ENCODE measurements at places on chromosomes 12 and 14.
A peak's percentile ranks its signal among the peaks of the same experiment; 100 is the strongest.

DNA sequence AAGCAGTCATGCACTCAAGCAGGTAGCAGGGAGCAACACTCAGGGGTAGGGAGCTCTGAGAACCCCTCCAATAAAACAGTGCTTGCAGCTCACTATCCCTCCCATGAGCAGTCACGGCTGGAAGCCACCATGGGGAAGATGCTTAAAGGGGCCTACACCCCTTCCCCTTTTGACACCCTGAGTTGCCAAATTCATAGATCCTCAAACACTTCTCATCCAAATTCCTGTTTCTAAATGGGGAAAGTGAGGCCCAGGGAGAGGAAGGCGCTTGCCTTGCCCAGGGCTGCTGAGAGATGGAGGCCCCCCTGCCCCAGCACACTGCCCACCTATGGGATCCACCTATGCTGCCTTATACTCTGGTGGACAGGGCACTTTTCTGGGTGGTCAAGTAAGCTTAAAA lies 7.2 kb upstream of the ENDOU start:
- DNase-seq, result no peak

GRCh38 chr14:80172375-80173051 lies 38.8 kb downstream of the DIO2 start:
- DNase-seq, result no peak

DNA sequence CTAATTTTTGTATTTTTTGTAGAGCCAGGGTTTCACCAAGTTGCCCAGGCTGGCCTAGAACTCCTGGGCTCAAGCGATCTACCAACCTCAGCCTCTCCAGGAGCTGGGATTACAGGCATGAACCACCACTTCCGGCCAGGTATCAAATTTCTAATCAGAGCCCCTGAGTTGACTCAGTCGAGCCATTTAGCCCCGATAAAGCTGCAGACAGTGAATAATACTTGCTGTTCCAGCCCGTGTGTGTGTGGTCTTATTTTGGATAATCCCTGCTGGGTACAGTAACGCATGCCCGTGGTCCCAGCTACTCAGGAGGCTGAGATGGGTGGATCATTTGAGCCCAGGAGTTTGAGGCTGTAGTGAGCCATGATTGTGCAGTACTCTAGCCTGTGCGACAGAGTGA lies 57.0 kb downstream of the TEAD4 start:
- DNase-seq, result no peak

DNA sequence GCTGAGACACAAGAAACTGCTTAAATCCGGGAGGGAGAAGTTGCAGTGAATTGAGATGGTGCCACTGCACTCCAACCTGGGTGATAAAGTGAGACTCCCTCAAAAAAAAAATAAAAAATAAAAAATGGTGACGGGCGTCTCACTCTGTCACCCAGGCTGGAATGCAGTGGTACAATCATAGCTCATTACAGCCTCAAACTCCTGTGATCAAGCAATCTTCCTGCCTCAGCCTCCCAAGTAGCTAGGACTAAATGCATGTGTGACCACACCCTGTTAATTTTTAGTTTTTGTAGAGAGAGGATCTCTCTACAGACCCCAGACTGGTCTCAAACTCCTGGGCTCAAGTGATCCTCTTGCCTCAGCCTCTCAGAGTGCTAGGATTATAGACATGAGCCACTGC lies 9.1 kb downstream of the SNX6 start:
- DNase-seq, result no peak

DNA sequence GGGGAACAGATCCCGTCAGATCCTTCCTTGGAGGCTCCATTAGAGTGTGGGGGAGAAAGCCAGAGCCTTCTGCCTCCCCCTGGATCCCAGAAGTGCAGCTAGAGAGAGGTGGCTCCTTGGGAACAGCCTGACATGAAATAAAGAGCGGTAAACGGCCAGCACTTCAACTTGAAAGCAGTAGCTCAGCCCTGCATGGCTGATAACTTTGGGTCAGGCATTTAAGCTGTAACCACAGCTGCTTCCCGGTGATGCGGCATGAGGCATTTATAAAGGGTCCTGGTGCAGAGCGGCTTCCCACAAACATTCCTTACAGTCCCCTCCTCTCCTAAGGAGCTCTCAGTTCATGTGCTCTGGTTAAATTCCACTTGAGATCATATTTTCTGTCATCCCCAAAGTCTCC lies 960.3 kb downstream of the VRK1 start:
- no peak for DNase-seq

- DNase-seq, result no peak
These were observed 56.4 kb downstream of the GLT1D1 start for GRCh38 chr12:128909653-128910052.

DNA sequence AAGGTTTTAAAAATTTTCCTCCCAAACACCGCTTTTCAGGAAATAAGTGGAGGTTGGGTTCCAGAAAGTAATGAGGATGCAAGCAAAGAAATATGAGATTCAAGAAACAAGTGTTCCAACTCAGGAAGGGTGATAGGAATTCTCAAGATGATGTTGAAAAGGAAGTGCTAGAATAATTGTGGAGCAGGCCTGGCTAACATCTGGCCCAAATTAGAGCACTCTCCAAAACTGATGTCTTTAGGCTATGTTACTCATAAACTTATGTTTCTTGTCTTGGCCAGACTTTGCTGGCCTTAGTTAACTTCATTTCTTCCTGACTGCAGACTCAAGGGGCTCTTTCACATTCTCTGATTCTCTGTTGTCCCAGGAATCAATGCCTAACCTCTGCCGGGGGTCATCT lies 116.3 kb downstream of the TMTC3 start:
- no peak for DNase-seq

DNA sequence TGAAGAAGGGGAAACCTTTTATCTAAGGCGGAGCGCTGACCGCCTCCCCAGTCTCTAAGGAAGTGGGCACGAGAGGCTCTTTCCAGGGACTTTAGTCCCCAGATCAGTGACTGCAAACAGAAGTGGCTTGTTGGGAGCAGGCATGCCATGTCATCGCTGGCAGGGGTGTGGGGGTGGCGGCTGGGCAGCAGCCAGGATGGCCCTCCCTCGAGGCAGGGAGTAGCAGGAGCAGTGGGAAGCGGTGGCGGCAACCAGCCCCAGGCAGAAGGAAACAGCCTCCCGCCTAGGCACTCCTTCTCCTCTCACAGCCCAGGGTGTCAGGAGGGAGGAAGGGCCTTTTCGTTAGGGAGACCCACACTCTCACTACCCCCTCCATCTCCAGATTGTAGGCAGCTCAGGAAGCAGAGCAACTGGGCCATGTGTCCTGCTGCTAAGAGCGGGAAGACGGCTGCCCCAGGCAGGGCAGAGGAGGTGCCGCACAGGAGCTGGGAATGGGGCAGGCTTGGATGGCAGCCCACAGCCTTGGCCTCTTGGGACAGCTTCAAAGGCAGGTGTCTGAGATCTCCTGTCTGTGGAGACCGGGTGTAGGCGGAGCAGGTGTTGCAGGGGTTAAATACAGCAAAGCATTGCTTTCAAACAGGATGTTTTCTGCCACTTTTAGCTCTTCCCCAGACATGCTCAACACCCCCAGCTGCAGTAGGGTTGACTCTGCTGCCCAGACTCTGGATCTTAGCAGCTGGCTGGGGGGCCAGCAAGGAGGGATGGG lies 21.8 kb downstream of the VDR start:
- peak; percentile 28 for DNase-seq

DNA sequence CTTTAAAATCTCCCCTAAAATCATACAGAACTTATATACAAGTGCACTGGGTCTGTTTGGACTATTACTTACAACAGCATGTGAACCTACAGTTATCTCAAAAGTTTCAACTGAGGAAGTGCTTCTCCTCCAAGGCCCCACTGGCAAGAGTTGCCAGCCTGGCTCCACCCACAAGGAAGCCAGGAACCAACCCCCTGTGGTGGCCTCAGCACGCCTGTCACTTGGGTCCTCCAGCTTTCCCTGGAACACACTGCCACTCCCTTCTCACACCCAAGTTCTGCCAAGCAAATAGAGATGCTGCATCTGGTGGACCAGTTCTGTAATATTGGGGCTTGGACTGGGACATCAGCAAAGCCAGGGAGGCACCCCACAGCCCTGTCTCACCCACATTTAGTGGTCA lies 115.4 kb downstream of the GCH1 start:
- no peak for DNase-seq

DNA sequence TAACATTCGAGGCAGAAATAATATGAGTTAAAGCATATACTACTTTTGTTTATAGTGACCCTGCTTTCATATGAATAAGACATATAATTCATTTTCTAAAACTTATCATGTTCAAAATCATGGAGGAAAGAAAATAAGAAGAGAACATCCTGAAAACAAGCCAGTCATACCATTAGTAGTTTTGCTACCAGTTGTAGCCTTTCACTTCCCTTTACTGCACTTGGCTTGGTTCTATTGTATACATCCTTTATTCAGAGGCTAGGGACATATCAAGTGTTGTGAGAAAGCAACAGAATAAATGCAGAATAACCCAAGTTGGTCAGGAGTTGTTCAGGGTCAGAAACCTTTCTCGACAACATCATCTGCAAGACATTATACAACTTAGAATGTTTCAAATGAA lies 598.7 kb downstream of the SOX5 start:
- no peak for DNase-seq

GRCh38 chr12:46413368-46413767 lies 40.8 kb upstream of the SLC38A2 start:
- no peak for DNase-seq

- DNase-seq, result no peak
These were observed 104.2 kb downstream of the C12orf50 start for GRCh38 chr12:87925021-87925420.

- no peak for DNase-seq
These were observed 834 bp downstream of the RASSF8 start for GRCh38 chr12:25959071-25959961.

DNA sequence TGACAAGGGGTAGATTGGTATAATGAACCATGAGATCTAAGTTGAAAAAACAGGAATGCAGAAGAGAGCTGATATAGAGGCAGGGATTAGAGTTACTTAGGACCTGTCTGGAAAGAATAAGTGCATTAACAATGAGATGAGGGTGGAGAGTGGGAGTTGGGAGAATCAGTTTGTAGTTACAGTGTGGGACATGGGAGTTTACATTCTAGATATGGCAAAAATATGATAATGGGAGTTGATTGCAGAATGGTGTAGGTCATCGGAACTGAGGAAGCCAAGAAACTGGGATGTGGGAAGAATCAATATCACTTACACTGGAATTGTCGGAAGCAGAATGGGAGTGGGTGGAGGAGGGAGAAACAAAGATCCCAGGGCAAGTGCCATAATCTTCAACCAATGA lies 301.1 kb upstream of the NPAS3 start:
- no peak for DNase-seq

- no peak for DNase-seq
These were observed 5.8 kb downstream of the NR4A1 start for GRCh38 chr12:52056801-52057637.

DNA sequence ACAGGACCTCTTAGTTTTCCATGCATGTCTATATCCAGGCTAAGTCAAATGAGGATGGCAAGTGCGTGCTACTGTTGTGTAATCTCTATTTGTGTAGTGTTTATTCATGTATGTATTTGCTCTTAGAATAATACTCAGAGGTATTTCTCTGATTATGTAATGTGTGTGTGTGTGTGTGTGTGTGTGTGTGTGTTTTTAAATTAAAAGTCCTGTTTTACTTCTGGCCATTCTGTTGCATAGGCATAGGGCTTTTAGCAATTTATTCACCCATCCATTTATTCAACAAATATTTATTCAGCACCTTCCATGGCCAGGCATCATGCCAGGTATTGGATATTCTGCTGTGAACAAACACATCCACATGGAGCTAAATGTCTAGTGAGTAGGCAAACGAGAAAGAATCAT lies 63.5 kb downstream of the PELI2 start:
- no peak for DNase-seq

- DNase-seq, result no peak
These were observed 715 bp upstream of the RAP1B start for GRCh38 chr12:68609998-68610369.

DNA sequence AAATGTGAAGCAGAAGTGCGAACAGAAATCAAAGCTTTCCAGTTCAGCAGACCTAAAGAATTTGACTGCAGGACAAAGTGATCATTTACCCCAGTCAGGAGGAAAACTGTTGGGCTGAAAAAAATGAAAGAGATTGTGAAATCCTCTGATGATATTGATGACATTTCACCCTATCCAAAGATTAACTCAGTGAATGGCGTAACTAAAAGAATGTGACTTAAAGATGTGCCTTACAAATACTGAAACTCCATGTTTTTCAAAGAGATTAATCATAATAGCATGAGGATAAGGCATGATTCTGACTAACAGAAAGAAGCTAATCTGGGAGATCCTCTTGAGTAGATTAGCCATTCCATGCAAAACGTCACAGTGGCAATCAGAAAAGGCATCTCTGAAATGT lies 225.6 kb downstream of the DUSP6 start:
- DNase-seq, result no peak

- DNase-seq, result no peak
These were observed 37.2 kb downstream of the CRADD start for GRCh38 chr12:93714382-93714781.

GRCh38 chr14:35932136-35932535 lies 106.0 kb downstream of the BRMS1L start:
- no peak for DNase-seq

- no peak for DNase-seq
These were observed 84.6 kb downstream of the GALNT9 start for GRCh38 chr12:132244724-132245295.

GRCh38 chr14:22735096-22735495 lies 31.4 kb upstream of the OXA1L start:
- no peak for DNase-seq
